ENCODE measurements at places on chromosomes 5 and 9. TPM values are rescaled to one million over a fixed set of nuclear protein-coding genes. Genes with fewer than 3 reads are reported as not detected.

TMEM215 gene
- 0.09 TPM for total RNA-seq

NUTM2G gene
- total RNA-seq: not detected

CDH6 gene
- total RNA-seq: 0.81 TPM

AQP7 gene
- 9.2 TPM for total RNA-seq

ANKRD34B gene
- total RNA-seq: not detected

DNA sequence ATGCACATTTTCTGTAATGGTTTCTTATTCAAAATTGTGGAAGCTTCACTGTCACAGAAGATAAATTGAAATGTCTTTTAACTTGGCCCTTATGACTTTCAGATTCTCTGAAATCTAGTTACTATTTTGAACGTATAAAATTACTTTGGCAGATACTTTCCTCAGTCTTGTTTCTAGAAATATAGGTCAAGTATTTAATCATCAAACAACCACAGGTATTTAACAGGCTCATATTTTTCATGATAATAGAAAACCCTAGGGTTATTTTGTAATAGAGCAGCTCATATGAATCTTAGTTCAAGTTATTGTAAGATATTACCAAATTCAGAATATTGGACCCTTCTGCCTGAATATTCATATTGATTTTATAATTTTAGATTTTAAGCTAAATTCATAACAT lies 236.0 kb upstream of the CDH18 start:
- DNase-seq: no peak

- DNase-seq: no peak
These were observed 505.5 kb upstream of the WWC1 start for GRCh38 chr5:167785901-167786300.

DNA sequence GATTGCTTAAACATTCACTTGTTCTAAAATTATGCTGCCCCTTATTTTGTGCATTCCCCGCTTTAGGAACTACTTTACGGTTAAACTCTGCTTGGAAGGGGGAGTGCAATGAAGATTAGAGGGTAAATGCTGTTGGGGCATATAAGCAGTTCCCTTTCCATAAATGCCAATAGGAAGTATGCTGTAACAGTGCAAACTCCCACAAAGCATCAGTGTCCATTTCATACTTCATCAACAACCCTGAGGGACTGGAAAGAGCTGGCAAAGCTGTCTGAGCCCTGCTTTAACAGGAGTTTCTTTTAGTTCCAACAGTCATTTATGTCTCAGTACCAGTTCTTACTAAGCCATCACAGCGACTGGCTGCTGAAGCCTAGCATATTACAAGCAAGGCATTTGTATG lies 1.8 kb downstream of the ACTL7A start:
- DNase-seq: no peak

DNA sequence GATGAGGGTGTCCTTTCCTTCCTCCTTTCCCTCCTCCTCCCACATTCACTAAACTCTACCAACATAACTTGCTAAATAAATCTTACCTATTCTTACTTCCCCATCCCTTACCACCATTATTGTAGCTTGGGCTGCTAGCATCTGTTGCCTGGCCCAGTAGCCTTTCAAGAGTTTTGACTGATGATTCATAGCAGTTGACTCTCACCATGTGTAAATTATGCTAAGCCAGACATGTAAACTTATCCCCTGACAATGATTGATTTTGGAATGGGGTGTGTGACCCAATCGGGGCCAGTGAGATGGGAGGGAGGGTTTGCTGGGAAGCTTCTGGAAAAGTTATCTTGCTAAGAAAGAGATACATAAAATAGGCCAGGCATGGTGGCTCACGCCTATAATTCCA lies 161.8 kb upstream of the SPRY4 start:
- DNase-seq: no peak

DNA sequence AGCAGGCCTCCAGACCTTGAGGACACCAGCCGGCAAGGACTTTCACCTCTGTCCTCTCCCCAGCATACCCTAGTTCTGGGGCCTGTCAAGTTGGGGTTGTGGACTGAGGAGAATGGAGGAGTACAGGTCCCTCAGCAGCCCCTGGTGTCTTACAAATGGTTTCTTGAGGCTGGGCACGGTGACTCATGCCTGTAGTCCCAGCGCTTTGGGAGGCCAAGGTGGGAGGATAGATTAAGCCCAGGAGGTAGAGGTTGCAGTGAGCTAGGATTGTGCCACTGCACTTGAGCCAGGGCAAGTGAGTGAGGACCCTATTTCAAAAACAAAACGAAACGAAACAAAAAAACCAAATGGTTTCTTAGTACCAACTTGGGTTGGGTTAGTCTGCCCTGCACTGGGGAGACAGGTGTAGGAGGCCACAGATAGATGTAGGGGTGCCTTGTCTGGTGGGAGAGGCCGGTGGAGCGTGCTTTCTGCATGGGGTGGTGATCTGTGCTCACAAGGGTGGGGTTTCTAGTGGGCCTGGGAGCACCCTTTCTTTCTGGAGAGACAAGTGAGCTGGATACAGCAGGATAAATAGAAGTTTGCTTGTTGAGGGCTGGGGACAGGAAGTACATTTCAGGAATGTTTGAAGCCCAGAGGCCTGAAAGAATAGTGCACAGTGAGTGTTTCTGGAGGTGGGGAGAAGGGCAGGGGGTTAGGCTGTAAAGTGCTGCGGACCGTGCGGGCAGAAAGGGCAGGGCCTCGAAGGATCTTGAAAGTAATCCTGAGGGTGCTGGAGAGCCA lies 37.7 kb upstream of the PSD2 start:
- DNase-seq: no peak

DNA sequence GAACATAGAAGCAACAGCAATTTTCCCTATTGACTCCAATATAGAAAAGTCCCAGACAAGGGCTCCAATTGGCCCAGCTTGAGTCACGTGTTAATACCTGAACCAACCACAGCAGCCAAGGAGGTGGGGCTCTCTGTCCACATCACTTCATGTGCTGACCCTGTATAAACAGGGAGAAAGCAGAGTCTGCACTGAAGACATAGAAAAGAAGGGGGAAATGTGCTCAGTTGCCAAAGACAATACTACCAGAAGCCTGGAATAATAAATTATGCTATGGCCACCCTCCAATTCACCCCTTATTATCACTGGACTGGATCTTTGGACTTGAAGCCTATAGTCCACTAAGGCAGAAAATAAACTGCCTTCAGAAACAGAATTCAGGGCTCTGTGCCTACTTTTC lies 275.4 kb downstream of the EPB41L4A start:
- no peak for DNase-seq

- no peak for DNase-seq
These were observed 26.4 kb upstream of the SLC1A1 start for GRCh38 chr9:4463824-4464223.

DNA sequence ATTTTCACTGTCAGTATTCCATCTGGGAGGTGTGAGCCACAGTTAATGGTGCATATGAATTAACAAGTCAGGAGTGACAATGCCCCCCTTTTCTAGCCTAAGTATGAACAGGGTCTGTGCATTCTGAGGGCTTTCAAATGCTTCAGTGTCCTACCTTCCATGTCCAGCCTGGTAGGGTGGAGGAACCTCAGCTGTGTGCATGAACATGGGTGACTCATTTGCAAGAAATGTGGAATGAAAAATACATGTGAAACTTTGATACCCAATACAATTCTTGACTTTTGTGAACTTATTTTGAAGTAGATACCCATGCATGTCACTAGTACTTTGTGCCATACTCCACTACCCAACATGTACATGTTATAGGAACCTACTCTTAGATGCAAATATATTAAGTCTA lies 375.8 kb downstream of the SEMA5A start:
- DNase-seq: no peak

GRCh38 chr5:157582731-157583620 lies 7.4 kb upstream of the ADAM19 start:
- DNase-seq: no peak

DNA sequence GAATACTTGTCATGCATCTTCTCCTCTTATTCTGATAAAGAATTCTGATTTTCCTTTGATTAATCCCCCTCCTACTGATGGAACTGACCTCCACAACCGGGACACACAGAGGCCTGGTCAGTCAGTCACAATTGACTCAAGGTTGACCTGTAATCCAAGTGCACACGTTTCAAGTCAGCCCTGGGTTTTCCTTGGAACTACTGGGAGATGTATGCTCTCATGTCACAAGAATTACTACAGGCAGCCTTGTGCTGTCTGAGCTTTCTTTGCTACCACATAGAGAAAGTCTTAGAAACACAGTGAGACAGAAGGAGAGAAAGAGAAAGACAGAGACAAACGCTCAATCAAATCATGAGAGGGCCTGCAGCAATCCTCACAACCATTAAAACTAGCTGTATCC lies 345.8 kb downstream of the PDE4D start:
- no peak for DNase-seq
